ENCODE measurements at places on chromosomes 3 and 15. TPM values are rescaled to one million over a fixed set of nuclear protein-coding genes. Genes with fewer than 3 reads are reported as not detected.

The CHRM5 gene
- not detected for polyA plus RNA-seq

The GNAT1 gene
- not detected for polyA plus RNA-seq

DNA sequence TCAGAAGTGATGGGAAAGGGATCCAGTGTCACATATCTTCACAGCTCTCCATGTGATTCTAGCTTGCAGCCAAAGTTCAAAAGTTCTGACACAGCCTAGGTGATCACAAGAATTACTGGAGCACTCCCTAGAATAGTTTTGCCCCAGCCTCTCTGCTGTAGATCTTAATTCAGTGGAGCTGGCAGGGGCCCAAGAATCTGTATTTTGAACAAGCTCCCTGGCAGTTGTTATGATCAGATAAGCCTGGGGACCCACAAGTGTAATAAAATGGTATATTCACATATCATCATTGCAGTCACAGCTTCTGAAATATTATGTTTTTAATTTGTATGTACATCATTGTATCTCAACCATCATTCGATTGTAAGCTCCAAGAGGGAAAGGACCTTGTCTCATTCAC, 62.3 kb downstream of the NOX5 start:
- no peak for DNase-seq

GRCh38 chr15:56205061-56205876, 38.4 kb downstream of the RFX7 start:
- no peak for DNase-seq

- peak; percentile 61 for DNase-seq
Measured at GRCh38 chr15:52677593-52678467, 1.4 kb downstream of the ATOSA start.

Measured in kidney (tissue), 22 donors.